Activated CD8-positive, alpha-beta memory T cell treated with anti-CD3 and anti-CD28 coated beads for 48 hours (primary cell): ENCODE measurements at places on chromosomes 6 and 20.

DNA sequence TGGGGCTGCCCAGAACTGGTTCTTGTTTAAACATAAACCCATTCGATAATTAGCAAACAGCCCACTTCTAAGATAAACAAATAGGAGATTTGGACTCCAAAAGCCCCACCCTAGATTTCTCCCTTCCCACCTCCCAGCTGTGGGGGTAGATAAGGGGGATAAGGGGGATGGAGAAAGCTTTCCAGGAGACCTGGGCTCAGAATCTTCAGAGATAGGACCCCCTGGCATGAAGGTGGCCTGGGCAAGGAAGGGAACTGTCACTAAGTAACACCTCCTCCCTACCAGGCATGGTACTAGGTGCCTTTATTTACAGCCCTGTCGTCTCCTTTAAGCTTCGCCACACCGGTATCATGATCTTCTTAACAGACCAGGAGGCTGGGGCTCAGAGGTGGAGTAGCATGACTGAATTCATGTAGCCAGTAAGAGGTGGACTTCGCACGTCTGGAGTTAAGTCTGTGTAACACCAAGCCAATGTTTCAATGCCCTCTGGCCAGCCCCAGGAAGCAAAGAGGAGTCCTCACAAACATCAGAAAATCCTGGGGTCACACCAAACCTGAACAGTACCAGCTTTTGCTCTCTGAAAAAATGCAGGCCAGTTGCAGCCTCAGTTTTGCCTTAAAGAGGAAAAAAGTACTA lies 4.6 kb downstream of the SDC4 start:
- DNase-seq, result no peak

DNA sequence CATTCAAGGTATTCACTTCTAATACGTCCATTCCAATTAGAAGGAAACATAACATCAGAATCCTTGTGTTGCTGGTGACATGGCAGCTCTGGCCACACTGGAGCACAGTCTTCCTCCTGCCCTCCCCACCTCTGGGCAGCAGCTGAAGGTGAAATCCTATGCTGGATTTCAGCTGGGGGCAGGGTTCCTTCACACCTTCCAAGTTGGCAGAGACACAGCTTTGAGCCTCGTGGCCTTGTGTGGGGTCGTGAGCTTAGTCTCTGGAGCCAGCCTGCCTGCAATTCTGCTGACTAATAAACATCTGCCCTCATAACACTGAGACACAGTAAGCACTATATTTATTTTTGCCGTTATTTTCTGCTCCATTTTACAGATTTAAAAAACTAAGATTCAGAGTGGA lies 218.9 kb upstream of the RIN2 start:
- no peak for DNase-seq

DNA sequence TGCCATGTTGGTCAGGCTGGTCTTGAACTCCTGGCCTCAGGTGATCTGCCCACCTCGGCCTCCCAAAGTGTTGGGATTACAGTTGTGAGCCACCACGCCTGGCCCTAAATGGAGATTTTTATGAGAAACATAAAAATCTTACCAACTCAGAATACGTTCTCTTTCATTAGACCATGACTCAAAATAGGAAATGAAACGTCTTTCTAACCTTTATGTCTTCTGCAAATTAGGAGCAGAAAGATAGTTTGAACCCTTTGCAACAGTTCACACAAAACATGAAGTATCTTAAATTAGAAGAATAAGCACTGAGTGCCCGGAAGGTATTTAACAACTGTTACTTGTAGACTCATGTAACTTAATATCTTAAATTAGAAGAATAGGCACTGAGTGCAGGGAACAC lies 48.3 kb downstream of the AHI1 start:
- no peak for DNase-seq

DNA sequence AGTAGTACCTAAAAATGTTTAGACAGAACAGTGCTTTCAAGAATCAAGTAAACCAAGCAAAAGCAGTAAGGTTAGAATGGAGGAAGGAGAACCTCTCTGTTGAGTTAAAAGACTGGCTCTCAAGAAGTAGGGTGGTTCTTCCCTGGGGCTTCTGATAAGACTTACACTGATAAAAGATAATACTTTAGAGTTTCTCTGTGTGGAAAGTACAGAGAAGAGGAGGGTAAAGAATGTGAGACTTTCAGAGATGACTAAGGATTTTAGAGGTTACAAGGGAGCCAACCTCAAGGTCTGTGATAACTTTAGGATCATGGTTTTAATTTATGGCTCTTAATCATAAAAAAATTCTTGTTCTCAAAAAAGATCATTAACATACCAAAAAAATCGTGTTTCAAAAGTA lies 30.9 kb upstream of the ALDH8A1 start:
- no peak for DNase-seq

- DNase-seq, result no peak
These were observed 33.2 kb downstream of the ENPP1 start for GRCh38 chr6:131840936-131841583.

DNA sequence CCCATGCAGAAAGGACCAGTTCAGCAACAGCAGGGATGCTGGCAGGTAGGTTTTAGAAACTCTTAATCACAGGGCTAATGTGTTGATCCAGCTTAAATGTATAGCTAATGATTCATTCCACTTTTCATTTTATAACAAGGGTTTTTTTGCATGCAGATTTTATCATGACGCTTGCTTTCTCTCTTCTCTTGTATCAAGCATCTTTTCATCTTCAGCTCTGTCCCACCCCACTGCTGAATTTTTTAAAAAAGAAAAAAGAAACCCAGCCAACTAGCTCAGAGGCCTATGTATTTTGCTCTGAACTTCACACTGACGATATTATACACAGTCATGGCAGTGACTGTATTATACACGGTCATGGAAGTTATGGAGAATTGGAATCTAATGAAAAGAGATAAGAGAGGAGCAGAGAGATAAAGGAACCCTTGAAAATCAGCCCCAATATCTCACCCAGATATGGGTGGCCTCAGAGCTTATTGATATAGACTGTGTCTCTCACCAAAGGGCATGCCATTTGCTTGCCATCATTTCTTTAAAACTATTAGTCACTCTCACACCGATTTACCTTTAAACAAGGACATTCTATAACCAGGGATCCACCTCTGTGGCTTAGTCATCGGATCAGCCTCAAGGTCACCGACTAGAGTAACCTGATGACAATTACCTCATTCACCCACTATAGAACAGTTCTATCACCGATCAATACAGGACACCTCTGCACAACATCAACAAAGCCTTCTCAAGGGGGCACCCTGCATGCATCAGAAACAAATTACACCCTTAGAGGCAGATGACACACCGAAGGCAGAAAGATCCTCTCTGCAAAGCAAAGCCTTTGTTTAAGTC lies 222.0 kb downstream of the ATXN1 start:
- no peak for DNase-seq

DNA sequence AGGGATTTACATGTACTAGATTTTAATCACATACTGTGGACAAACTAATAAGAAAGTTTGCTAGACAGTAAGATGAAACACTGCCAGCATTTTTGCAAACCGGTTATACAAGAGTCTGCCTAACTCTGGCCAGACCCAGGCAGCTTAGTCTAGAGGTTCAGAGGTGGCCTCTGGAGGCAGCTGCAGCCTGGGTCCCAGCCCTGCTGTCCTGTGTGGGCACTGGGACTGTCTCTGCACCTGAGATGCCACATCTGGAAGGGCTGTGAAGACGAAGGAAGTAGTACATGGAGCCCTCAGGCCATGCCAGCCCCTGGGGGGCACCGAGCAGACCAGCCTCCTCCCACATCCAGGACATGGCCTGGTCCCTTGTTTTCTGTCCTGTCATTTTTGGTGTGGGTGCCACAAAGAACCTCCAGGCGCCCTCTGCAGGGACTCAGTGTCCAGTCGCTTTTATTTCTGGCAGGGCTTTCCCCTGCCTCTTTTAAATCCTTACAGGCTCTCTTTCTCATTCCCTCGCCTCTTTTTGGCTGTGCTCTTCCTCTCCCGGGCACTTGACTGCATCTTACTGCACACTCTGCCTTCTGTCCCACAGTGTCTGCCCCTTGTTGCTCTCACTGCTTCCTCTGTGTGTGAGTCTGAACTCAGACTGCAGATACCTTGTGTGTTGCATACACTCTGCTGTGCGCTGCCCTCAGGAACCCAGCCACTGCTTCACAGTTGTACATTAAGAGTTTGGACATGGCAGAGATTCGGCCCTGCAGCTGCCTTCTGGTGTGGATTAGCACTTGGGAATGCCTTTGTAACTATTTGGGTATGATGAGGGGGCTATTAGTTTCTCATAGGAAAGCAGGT lies 216.7 kb downstream of the ZDHHC14 start:
- DNase-seq, result no peak

GRCh38 chr6:15332446-15332845 lies 86.6 kb downstream of the JARID2 start:
- DNase-seq, result no peak

DNA sequence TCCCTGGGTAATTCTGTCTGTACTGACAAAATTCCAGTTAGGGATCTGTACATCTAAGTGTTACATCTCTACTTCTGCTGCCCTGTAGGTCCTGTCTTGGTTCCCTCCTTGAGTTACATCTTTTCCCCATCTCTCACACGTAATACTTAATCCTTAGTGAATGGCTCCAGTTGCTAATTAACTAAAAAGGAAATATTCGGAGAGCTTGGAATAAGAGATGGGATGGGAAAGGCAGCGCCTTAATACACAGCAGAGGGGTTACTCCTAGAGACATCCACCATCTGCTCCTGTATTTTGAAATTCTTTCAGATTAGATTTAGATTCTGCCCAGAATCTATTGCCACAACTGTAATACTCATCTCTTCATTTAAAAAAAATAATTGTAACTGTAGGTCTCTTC lies 384.0 kb downstream of the SAMD5 start:
- no peak for DNase-seq

GRCh38 chr6:1913577-1913976 lies 303.9 kb downstream of the FOXC1 start:
- DNase-seq, result no peak

DNA sequence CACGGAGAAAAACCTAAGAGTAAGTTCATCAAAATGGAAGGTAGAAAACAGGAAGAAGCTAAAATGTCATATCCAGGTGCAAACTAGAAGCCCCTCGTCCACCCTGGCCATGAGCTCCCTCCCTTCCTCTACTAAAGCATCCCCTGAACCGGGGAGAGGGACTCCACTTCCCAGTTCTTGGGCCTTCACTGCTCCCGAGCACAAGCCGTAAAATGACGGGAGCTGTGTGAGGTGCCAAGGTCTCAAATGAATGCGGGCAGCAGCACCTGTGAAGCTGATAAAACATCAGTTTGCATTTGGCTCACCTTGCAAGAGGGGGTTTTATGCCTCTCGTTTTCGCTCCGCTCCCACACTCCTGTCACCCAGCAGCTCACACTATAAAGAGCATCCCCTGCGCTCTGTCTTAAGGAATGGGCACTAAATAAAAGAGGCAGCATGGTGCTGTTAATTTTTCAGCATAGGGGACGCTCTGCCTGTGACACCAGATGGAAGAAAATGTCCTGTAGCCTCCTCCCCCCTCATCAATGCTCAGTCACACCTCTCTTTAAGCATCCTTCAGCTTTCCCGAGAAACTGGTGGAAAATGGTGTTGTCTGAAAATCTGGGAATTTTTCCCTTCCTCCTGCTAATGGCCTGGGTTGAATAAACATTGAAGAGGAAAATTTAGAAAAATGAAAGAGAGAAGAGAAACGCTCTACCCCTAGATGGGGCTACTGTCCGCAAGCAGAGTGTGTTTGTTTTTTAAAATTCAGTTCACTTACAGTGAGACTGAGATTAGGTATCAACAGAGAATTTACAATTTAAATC lies 563.0 kb upstream of the AGPAT4 start:
- no peak for DNase-seq

GRCh38 chr6:169034516-169035167 lies 219.0 kb downstream of the THBS2 start:
- DNase-seq, result no peak

DNA sequence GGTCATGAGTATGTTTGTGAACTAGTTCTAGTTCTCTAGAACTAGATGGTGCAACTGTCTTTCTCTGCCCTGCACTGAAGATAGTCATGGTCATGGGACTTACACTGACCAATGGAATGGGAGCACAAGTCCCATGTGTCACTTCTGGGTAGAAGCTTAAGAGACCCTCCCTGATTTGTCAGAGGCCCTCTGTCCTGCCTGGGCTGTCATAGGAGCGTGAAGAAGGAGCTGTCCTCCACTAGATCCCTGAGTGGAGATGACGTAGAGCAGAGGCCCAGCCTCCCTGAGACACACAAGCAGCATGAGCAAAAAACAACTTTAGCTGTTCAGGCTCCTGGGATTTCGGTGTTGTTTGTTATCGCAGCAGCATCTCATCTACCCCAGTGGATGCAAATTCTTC lies 514.5 kb downstream of the PREX1 start:
- DNase-seq, result no peak

- DNase-seq, result no peak
These were observed 474.9 kb upstream of the AGPAT4 start for GRCh38 chr6:161748535-161749416.

- no peak for DNase-seq
These were observed 30.8 kb downstream of the WRNIP1 start for GRCh38 chr6:2795956-2796355.

- no peak for DNase-seq
These were observed 90.7 kb downstream of the PLG start for GRCh38 chr6:160792708-160793107.

DNA sequence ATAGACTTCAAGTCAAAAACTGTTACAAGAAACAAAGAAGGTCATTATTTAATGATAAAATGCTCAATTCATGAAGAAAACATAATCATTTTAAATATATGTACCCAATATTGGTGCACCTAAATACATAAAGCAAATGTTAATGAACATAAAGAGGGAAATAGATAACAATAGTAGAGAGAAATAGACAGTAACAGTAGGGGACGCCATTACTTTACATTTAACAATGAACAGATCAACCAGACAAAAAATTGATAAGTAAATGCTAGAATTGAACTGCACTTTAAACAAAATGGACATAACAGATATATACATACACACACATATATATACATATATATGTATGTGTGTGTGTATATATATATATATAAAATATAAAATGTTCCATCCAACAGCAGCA lies 37.4 kb downstream of the IL22RA2 start:
- DNase-seq, result no peak

DNA sequence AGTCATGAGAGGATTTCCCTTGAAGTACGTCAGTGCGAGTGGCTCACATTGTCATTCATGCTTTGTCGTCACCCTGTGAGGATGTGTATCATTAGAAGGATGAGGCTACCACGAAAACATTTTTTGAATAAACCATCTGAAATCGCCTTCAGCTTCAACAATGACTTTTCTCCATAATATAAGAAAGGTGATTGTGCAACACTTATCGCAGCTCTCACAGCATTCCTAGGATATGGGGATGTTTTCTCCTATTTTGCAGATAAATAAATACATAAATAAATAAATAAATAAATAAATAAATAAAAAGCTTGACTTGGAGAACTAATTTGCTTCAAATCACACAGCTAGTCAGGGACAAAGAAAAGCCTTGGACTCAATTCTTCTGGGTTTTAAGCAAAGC lies 326.5 kb downstream of the FOXA2 start:
- no peak for DNase-seq
